ENCODE measurements at places on chromosomes 11 and 22.
A peak's percentile ranks its signal among the peaks of the same experiment; 100 is the strongest.

GRCh38 chr11:65891219-65892136 is 1.0 kb downstream of the CCDC85B start:
- no peak for DNase-seq

DNA sequence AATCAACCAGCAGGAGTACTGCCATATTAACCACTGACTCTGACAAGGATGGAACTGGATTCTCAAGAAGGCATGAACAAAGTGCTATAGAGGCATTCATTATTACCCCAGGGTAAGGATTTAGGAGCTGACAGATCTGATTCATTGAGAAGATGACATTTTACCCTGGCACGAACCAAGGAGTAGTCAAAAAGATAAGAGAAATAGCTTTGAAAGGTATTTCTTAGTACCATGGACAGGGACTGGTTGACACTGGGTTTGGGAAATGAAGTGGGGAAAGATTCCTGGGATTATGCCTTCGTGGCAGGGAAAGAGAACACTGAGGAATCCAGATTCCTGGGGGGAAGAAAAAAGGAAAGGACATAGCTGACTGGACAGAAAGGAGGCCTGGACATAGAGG is 5.1 kb upstream of the SAAL1 start:
- DNase-seq, result no peak

GRCh38 chr11:20131788-20132666 is 28.2 kb downstream of the DBX1 start:
- DNase-seq, result no peak

DNA sequence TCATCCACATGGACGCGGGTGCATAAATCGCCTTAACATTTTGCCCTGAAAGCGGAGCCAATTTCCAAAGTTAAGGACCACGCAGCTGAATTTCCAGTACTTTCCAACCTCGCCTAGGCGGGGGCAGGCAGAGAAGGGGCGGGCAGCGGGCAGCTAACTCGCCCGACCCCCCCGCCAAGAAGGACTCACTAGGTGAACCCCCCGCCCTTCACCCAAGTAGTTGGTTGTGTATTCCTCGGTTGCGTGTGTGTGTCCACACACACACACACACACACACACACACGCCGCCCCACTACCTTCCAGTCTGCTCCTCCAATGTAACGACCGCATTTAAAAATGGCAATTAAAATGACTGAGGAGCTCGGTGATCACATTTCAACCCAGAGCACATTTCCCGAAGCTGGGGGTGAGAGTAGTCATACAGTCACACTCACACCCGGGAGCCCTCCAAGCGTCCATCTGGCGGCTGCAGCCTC is 1.4 kb downstream of the TENM4 start:
- no peak for DNase-seq

- no peak for DNase-seq
These were observed 27.4 kb downstream of the SCUBE1 start for GRCh38 chr22:43315687-43316217.

DNA sequence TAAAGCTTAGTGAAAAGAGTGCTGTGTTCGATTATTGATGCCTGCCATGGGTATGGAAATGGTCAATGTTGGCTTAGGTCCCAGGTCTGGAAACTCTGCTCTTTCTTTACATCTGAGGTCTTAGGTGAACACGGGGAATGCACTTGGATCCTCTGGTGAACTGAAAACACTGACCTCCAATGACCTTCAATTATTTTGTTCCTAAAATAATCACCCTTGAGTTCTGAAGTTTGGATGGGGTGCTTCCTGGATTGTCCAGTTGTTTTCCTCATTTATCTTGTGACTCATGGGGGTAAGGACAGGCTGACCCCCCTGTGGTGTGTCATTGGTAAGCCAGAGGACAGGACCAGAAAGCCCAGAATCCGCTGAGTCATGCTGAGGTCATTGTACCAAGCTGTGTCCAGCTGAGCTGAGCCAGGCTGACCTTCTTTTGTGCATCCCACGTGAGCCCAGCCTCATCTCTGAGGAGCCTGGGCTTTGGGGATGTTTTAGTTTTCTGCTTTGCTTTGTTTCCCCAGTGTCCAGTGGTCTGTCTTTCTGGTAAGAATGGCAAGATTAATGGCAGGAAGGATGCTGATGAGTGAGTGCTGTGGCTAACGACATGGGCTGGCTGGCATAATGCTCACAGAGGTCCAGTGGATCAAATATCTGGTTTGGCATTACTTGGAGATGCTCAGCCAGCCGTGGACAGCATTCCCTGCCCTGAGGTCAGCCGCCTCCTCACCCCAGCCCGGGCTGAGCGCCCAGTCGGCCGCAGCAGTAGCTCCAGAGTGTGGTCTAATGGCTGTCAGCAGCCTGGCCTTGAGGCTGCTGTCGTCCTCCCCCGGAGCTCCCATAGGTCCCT is 35.6 kb downstream of the AMPD3 start:
- no peak for DNase-seq

GRCh38 chr11:34826384-34826726 is 89.8 kb downstream of the APIP start:
- no peak for DNase-seq

GRCh38 chr11:9569588-9570164 is 3.8 kb upstream of the WEE1 start:
- DNase-seq, result no peak

DNA sequence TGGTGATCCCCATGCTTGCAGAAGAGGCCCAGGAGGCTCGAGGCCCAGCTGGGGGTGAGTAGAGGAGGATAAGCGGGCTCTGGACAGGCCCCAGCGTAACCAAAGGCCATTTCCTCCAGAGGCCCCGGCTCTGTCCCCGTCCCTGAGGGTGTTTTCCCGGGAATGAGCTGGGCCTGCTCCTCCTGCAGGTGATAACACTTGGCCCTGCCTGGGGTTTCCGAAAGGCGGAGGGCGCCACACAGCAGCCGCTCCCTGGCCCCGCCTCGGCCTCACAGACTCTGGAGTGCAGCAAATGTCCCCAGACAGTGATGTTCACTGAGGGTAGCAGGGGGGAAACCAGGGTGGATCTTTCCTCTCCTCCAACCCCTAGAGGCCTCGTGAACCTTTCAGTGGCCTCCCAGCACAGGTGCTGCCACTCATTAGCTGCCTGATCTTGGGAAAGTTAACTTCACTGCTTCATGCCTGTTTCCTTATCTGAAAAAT is 10.5 kb upstream of the MGAT3 start:
- DNase-seq, result no peak

- no peak for DNase-seq
These were observed 13.0 kb upstream of the MALAT1 start for GRCh38 chr11:65485920-65486219.

GRCh38 chr11:43238341-43238740 is 73.5 kb upstream of the API5 start:
- DNase-seq, result no peak

DNA sequence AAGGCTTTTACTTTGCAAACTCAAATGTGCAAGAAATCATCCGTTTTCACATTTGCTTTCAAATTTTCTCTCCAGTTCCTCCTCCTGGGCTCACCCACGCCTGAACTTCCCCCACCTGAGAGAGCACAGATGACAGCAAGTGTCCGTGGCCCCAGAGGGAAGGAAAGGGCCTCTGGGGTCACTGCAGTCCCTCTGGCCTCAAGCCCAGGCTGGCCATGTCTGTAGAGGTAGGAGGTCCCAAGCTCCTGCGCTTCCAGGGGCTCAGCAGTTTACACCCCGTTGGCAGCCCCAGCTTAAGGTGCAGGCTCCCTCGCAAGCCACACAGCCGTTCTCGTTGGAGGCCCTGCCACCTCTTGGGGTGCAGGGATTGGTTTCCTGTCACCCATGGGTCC is 40.5 kb upstream of the PRDM11 start:
- DNase-seq, result no peak

GRCh38 chr11:11022125-11022730 is 164.4 kb upstream of the ZBED5 start:
- no peak for DNase-seq

DNA sequence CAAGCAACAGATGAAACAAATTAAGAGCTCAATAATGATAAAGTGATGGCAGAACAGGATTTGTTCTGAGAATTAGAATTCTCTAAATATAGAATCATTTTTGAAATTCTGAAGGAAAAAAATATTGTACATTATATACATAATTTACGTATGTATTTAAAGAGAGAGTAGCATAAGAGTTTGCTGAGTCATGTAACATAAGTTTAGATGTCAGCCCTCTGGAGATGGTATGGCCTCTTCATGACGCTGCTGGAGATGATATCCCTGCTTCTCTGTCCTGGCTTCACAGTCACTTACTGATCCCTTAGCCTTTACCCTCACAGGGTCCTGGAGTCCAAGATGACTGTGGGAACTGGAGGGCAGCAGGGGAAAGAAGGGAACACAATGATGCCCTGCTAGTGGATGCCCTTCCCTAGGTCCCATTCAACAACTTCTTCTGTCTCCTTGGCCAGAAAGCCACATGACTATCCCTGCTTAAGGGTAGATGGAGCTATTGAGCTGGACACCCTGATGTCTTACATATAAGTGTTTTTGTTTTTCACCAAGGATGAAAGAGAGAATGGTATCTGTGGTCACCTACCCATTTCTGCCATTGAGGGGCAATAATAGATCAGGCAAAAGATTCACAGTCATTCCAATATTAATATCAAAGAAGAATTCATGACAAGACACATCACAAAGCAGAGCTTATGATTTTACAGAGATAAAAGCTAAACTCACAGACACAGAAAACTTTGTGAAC is 753.1 kb downstream of the TBC1D22A start:
- no peak for DNase-seq

- DNase-seq, result peak; percentile 47
These were observed at the start of gene BMAL1 for GRCh38 chr11:13277768-13278608. Gene BMAL1, plus strand, starts transcription at chr11:13277790. Its CDS starts 76,519 bp downstream, at chr11:13354309.

- no peak for DNase-seq
These were observed 126.4 kb upstream of the FAT3 start for GRCh38 chr11:92098172-92098571.

GRCh38 chr22:19477321-19478044 is 1.5 kb downstream of the UFD1 start:
- no peak for DNase-seq

- no peak for DNase-seq
These were observed 26.8 kb downstream of the ADM start for GRCh38 chr11:10331548-10332289.

GRCh38 chr11:93330446-93330984 is at the start of gene DEUP1:
Gene DEUP1, plus strand, starts transcription at chr11:93330742. Its CDS starts 1,518 bp downstream, at chr11:93332260.
- DNase-seq, result no peak

DNA sequence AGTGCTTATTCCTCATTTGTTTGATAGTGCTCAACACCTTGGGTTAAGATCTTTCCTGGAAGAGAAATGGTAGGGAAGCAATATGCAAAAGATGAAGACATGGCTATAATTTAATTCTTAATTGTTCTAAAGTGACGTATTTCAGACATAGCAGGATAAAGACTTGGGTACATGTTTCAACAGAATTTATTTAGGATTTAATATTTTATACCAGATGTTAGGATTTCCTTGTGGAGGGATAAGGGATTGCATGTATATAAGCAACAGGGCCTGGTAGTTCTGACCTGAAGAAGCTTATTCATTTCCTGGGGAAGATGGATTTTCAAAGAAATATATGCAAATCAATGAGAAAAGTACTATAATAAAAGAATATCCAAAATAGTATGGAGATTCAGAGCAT is 163.8 kb downstream of the FAT3 start:
- no peak for DNase-seq

GRCh38 chr11:105226091-105226490 is 86.5 kb upstream of the CARD18 start:
- no peak for DNase-seq

DNA sequence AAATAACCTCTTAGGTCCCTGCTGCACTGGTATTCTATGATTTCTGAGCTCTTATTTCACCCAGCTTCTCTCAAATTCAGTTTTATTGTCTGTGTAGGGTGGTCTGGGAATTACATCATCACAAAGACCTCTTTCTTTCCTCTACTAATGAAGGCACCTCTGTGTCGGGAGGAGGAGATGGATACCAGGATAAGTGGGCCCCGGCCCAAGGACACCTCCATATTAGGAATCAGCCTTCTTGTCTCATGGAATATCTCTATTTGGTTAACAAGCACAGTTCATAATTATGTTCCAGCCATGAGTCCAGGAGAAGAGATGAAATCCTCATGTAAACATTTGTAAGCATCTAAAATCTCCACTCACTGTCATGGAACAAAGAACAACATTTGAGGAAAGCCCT is 9.4 kb downstream of the PARVA start:
- DNase-seq, result no peak

GRCh38 chr11:75387736-75388294 is 11.5 kb upstream of the RPS3 start:
- no peak for DNase-seq

DNA sequence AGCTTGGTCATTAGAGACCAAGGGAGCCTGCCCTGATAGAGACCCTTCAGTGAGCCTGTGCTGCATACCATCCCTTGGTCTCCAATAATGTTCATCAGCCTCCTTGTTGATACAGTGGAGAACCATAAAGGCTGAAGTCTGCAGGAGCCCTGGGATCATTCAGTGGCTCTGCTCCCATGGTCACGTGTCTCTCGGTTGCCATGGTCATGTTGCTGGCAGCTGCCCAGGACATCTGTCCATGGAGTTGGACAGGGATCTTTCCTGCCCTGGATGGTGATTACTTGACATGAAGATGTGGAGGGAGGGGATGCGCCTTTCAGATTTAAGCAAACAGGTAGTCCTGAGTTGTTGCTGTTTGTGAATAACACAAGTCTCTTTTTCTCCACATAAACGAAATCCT is 38.2 kb downstream of the CYB5R2 start:
- no peak for DNase-seq

GRCh38 chr22:36807627-36808026 is 9.2 kb downstream of the PVALB start:
- DNase-seq, result no peak

GRCh38 chr11:116059919-116060318 is 555.7 kb upstream of the CADM1 start:
- no peak for DNase-seq

DNA sequence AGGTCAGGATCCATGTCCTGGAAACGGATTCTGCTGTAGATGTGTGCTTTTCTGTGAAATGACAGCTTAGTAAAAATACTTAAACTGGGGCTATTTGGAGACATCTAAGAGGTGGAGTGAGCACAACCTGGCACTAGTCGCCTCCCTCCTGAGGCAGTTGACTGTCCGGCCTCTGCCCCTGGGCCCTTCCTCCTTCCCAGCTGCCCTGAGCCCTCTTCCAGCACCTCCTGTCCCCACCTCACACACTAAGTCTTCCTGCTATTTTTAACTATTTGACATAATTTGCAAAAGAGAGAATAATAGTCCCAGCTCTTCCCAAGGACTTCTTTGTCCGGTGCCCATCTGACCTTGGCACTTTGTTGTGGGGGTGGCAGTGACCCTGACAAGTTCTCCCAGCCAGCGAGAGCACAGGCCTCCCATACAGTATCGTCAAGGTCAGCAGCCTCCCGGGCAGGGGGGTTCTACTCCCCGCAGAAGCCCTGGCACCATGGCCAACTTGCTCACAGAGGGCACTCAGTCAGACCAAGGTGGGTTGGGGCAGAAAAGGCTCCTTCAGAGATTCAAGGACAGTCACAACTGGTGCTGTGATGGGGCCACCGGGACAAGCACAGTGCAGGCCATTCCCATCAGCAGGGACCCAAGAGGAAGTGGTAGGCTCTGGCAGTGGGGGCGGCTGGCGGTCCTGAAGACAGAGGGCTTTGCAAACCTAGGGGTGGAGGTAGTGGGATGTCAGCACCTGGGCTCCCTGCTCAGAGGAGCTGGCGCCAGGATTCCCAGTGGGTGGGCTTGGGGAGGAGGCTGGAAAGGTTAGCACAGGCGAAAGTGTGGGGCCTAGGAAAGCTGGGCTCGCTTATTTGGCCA is 5.5 kb upstream of the NEAT1 start:
- no peak for DNase-seq
